ENCODE measurements at places on chromosomes 13 and 19.

GRCh38 chr19:11481534-11482383, 913 bp upstream of the ELAVL3 start:
- peak; percentile 41 for DNase-seq

- DNase-seq, result no peak
Observed at GRCh38 chr19:49155820-49156346, 687 bp upstream of the HRC start.

DNA sequence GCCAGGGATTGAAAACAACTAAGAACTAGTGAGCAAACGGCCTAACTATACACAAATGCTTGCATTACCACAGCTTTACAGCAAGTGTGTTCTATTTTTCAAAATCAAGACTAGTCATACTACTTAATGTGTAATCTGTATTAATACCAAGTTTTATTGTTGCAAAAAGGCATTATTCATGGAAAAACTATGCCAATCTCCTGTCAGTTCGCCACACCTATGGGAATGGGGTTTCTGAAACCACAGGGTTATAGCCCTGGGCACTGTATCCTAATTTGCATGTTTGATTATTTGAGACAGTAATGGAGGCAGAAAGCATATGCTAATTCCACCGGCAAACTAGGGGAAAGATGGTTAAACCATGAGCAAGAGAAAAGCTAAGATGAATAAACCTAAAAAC, 14.3 kb downstream of the GAS6 start:
- no peak for DNase-seq

GRCh38 chr13:24627090-24627714, 53.0 kb upstream of the ATP12A start:
- DNase-seq, result no peak

DNA sequence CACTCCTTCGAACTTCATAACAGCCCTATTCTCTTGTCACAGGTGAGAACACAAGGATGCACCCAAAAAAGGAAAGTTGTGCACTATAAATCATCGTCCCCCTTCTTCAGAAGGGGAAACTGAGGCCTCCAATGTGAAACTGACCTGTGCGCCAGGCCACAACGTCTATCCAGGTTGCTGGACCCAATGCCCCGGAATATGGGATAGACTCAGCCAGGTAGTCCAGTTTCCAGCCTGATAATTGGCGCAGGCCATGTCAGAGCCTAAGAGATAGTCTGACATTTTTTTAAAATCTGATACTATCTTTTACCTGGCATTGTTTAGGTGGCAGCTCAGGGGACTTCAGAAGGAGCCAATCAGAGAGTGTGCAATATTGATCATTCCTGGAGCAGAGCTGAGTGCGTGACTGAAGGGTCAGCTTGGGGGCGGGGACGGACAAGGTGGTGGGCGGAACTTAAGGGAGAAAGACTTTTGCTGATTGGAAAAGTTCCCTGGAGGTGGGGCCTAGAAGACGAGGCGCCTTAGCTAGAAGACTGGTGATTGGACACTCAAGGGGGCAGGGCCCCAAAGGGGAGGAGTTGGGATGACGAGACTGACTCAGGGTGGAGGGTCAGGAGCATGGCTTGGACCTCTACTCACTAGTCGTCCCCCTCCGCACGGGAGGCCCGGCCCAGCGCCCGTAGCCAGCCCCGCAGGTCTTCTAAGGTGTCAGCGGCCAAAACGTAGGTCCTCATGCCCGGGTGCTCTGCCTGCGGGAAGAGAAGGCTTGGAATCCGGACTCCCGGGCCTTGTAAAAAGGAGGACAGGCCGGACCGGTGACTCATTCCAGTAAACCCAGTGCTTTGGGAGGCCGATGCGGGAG, 8.5 kb downstream of the PLEKHA4 start:
- no peak for DNase-seq

DNA sequence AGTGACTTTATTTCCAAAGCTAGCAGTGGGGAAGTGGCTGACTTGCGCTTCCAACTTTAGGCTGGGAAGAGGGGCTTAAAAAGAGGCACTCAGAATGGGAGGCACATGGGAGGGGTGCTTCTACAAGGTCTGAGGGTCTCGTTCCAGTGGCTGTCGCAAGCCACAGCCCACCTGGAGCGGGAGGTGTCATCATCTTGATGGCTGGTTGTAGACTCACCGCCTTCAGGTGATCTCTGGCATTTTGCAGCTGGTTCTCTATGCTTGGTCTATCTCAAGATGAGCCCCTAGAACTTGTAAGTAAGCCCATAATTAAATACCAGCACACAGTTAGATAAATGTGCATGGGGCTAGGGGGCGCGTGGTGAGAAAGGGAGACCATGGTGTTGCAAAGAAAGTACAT, 9.2 kb downstream of the TEX29 start:
- no peak for DNase-seq

- DNase-seq, result no peak
Observed at GRCh38 chr13:73816702-73817101, 317.5 kb downstream of the KLF12 start.

DNA sequence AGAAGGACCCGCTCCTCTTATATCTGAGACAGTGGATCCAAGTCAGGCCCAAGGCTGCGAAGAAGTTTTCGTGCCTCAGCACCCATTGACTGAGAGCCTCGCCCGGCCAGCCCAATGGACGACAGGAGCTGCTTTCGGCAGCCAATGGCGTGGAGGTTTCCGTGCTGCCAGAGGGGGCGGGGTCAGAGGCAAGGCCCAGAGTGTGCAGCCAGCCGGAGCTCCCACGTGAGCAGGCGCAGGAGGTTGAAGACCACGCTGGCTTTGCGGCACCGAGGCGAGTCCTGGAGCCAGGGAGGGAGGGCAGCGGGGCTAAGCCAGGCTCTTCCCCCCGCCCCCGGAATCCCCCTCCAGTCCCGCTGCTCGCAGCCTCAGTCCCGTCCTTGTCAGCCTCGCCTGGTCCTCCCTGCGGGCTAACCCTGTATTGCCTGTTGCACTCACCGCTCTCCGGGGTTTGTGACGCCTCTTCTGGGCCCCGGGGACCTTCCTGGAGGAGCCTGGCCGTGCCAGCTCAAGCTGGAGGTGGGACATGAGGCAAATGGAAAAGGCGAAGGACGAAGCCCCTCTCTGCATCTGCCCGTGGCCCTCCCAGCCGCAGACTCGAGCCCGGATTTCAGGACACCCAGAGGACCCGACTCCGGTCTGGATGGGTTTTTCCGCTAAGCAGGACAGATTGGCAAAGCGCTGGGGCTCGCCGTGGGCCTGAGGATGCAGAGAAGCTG, 1.5 kb downstream of the IFNL4 start:
- no peak for DNase-seq
